ENCODE measurements at places on chromosomes 4 and X.
A peak's percentile ranks its signal among the peaks of the same experiment; 100 is the strongest.

DNA sequence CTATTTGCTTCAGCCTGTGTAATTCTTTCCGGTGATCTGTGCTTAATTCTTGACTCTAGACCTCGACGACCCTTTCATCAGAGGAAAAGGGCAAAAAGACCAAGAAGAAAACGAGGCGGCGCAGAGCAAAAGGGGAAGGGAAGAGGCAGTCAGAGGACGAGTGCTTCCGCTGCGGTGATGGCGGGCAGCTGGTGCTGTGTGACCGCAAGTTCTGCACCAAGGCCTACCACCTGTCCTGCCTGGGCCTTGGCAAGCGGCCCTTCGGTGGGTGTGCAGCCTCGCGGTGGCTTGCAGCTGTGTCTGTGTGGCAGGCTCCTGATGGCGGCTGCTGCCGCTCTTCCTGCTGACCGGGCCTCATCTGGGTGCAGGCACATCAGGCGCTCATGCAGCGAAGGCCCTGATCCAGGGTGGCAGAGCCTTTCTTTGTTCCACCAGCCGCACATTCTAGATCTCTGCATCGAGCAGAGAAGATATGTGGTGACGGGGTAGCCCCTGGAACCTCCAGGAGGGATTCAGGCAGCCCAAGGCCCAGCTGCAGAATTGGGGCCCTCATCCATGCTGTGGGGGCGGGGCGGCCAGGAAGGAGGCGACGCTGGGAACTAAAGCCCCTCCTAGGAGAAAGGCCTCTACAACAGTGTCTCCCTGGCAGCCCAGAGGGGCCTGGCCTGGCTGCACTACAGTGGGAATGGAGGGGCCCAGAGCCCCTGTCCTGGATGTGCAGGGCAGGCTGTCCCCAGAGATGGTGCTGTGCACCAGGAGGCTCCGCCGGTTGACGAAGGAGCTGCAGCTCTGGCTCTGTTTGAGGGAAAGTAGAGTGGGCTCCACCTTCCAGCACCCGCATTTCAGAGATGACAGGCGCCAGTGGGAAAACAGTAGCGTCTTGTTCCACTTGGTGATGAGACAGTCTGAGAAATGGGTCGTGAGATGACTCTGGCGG is 32.1 kb downstream of the NELFA start:
- DNase-seq = no peak

GRCh38 chr4:183599690-183600089 is 59.3 kb downstream of the RWDD4 start:
- no peak for DNase-seq

DNA sequence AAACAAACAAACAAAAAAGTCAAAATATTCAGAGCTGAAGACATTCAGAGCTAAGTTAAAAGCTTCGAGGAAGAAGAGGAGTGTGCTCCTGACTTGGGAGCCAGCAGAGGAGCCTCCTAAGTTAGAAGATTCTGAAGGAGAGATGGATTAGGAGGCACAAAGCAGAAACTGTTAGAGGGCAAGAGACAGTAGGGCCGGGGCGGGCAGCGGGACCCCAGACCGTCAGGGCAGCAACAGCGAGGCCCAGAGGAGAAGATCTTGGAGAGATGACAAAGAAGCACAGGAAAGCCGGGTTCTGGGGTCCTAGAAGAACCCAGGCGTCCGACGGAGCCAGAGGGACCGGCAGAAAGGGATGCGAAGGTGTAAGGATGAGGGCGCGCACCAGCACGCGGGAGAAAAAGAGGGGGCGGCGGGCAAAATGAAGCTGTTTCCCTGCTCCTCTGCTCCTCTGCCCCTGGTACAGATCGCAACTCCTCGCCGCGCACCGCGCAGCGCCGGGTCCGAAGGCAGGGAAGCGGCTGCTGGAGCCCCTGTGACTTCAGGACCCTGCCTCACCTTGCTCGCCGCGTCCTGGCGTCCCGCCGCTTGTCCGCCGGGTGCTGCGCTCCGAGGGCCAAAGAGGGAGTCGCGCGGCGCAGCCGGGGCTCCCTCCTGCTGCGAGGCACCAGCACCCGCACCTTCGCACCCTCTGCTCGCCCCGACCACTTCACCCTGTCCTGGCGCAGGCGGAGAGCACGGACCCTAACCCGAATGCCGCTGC is 477 bp downstream of the KLHL13 start:
- peak; percentile 51 for DNase-seq

DNA sequence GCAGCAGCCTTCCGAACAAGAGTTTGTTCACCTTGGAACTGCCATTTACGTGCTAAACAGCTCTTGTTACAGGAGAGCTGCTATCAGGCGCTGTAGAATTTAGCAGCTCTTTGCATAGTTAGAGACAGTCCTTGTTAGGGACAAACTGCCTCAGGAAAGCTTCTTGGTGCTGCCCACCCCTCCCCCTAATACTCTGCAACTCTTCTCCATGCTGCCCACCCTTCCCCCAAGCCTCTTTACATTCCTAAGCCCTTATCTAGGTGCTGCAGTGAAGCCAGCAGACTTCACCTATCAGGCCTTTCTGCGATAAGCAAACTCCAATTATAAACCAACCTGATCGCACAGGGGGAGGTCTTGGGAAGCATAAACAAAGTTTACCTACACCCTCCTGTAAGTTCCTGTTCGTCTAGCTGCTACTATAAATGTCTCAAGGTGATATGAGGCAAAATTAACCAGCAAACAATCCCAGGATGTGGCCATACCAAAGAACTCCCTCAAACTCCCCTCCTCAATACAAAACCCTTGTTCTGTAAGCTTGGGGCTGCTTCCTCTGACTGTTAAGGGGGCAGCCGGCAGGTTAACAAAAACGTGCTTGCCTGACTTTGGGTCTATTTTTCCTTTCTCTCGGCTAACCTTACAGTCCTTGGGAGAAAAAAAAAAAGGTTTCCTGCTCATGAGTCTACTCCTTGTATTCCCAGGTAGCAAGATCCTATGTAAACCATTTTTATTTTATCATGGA is 74.0 kb upstream of the GC start:
- no peak for DNase-seq

- no peak for DNase-seq
Measured at GRCh38 chrX:30212172-30212571, 3.2 kb upstream of the MAGEB2 start.

Measured in right forelimb (tissue), 1 donor.